ENCODE measurements at places on chromosomes 2 and 18. TPM values are rescaled to one million over a fixed set of nuclear protein-coding genes. Genes with fewer than 3 reads are reported as not detected.

Gene RAMP1
- total RNA-seq: 2.1 TPM

Gene RAB17
- total RNA-seq: 2.4 TPM

Gene PRSS56
- total RNA-seq: not detected

Gene RPL31
- total RNA-seq: 1,721 TPM

Gene SLC19A3
- not detected for total RNA-seq

Gene DSEL
- total RNA-seq: 3.3 TPM

Gene CENPA
- total RNA-seq: 0.26 TPM

Gene CHRNG
- not detected for total RNA-seq

Gene LONRF2
- total RNA-seq: under 0.01 TPM

Gene EFHD1
- not detected for total RNA-seq

Gene GPBAR1
- total RNA-seq: under 0.01 TPM

Gene SERPINB12
- 1.4 TPM for total RNA-seq

Gene CHST9
- 0.38 TPM for total RNA-seq

Data from bronchial epithelial cell (primary cell).